ENCODE measurements at places on chromosomes 13 and 19.

- DNase-seq: no peak
Observed at GRCh38 chr19:13962699-13963602, 10.6 kb downstream of the DCAF15 start.

DNA sequence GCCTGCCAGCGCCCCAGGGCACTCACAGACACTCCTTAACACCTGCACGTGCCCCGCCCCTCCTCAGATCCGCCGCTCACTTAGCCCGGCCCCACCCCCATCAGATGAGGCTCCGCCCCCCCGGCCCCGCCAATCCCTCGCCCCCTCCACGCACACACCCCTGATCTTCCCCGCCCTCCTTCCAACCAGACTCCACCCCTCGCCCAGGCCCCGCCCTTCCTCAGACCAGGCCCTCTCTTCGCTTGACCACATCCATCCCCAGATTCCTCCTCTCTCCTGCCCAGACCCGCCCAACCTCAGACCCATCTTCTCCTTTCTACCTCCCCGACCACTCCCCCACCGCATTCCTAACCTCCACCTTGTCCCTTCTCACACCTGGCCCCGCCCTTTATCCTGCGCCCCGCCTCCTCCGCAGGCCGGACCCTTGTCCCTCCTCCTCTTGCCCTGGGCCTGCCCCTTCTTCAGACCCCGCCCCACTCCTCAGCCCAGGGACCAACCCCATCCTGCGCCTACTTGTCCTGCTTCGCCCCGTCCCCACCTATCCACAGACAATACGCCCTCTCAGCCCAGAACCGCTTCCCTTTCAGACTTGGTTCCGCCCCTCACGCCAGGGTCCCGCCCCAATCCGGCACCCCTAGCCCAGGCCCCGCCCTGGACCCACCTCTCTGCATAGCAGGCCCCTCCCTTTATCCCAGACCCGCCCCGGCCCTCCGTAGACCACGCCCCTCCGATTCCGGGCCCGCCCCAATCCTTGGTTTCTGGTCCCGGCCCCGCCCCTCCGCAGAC lies 452 bp upstream of the KLHL26 start:
- peak; percentile 99 for DNase-seq

DNA sequence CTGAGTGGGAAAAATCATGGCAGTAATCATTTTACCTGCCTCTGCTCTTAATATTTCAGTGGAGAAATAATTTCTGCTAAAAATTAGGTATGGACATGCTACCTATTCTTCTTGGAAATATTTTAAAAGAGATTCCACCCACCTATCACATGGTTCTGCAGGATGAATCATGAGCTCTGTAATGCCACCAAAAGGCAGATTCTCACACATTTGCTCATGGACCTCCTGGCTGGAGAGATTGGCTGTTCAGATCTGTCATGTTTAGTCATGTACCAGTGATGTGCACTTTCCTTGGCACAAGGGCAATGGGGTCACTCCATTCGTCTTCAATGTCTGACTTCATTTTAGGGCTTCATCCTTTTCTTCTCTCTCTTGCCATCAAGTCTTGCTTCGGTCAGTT lies 101.8 kb upstream of the MBNL2 start:
- no peak for DNase-seq

DNA sequence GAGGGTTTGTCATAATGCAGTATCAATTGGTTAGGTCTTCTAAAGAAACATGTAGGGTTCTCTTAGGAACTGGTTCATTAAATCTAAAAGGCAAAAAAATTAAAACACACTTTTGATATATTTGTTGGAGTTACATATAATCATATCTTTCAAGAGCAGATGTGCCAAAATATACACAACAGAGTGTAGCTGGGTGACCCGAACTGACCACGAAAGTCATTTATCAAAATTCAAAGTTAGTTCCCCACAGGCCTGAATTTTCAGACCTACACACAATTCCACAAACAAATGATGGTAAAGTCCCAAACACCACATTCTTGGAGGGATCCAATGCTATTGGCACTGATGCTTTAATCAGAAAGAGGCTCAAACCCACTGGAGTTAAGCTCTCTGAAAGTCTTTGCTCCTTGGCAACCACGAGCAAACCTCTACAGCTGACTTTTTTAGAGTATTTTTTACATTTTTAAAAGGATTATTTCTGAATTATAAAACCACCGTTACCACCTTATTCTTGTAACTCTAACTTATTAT lies 50.9 kb downstream of the IRS2 start:
- DNase-seq: peak; percentile 50

DNA sequence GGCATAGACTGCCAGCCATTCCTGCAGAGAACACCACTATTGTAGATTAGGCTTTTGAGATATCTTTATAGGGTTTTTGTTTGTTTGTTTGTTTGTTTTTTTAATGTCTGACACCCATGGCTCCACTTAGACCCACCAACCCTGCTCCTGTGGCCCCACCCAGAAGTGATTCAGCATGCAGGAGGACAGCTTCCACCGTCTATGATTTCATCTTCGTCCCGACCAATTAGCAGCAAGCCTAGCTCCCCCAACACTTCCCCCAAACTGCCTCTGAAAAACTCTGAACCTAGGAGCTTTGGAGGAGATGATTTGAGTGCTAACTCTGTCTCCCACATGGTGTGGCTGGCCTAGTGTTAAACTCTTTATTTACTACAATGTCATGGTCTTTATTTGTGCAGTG lies 108.3 kb upstream of the RXFP2 start:
- DNase-seq: no peak

GRCh38 chr13:84362777-84363176 lies 480.5 kb upstream of the SLITRK1 start:
- no peak for DNase-seq

GRCh38 chr19:5873617-5874199 lies 3.4 kb upstream of the FUT5 start:
- no peak for DNase-seq

DNA sequence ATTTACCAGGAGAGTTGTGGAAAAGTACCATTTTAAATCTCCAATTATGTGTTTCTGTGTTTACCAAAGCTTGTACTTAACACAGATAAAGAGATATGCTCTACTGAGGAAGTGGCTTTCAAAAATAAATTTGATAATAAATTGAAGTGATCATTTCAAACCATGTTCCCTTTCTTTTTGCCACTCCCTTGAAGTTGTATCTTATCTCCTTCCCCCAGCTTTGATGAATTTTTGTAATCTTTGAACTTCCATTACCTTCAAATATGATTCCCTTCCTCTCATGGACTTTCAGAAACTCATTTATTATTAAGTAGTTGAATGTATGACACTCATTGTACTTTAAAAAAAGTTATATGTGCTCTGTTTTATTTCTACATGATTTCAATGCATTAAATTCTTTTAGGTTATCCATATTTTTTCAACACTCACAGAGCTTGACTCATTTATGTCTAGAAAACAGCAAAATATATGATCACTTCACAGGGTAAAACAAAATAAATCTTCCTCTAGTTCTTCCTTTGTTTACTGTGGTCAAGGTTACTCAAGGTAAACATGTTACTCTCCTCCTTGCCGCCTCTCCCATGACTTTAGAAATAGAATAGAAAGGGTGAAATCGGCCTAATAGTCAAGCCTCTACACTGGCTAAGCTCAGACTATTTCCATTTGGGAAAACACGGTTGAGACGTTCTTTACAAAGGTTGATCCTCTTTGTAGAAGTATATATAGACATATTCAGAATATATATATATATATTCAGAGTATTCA lies 251.2 kb upstream of the SPRY2 start:
- DNase-seq: peak; percentile 69

DNA sequence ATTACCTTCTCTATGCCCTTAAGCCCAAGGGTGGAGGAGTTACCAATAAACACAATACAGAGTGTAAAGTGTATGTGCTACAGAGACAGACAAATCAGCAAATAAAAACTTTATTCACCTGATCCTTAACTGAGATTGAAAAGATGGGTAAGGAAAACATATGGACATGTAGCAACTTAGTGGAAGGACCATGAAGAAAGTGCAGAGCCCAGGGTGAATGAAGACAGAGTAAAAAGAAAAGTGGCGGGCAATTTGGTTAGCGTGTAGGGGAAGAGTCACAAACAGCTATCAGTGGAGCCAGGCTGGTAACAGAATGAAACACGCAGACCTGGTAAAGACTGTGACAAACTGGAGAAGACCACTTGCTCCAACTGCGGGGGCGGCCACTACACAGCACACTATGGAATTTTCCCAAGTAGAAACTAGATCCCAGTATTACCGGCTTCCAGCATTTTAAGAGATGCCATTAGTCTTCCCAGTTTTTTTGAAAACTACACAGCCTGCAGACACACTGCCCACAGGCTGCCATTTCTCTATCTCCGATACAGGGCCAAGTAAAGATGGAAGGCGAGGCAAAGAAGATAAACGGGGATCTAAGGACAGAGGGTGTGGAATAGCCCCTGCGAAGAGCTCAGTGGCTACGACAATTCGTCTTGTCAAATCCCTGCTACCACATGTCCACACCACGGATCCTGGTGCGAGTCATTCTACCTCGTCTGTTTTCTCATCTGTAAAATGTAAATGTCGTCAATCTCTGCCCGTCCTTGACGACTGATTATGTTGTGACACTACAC lies 1.2 kb downstream of the UQCRFS1 start:
- DNase-seq: peak; percentile 56

- DNase-seq: peak; percentile 67
Observed at GRCh38 chr19:40524133-40524549, 52.5 kb upstream of the SHKBP1 start.

GRCh38 chr13:90926459-90926858 lies 421.0 kb upstream of the MIR17HG start:
- no peak for DNase-seq

- DNase-seq: peak; percentile 77
Observed at GRCh38 chr19:17681505-17682125, 6.5 kb downstream of the UNC13A start.

DNA sequence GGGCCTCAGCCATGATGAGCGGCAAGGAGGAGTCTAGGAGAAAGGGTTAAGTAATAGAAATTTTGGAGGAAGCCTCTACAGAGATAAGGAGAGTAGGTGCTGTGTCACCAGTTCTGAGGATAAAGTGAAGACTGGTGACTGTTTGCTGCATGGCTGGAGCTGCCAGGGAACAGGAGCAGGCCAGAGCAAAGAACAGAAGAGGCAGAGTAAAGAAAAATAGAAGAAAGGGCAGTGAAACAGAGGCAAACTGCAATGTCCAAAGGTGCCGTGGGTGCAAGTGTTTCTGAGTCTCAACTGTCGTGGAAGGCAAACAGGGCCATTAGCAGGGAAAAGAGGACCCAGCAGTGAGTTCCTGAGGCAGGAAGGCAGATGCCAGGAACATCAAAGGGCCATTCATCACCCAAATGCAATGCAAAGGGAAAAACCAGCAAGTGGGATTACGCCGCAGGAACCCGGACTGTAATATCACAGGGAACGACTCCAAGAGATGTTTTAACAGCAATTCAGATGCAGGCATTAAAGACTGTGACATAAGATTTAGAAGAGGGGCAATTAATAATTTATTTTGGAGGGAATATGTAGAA lies 318.3 kb downstream of the FOXO1 start:
- no peak for DNase-seq

DNA sequence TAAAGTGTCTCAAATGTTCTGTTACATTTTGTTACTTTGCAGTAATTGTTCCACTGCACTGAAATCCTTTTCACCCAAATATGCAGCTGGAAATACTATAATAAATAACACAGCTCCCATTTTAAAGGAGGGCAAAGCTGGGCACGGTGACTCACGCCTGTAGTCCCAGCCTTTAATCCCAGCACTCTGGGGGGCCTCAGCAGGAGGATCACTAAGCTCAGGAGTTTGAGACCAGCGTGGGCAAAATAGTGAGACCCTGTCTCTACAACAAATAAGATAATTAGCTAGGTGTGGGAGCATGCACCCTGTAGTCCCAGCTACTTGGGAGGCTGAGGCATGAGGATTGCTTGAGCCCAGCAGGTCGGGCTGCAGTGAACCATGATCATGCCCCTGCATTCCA lies 7.5 kb upstream of the UBAC2 start:
- no peak for DNase-seq

All from hematopoietic multipotent progenitor cell treated with erythropoietin and hydrocortisone succinate and interleukin-3 and kit ligand, for 6 days (in vitro differentiated cells).